ENCODE measurements at places on chromosomes 1 and 21. TPM values are rescaled to one million over a fixed set of nuclear protein-coding genes. Genes with fewer than 3 reads are reported as not detected.

DNA sequence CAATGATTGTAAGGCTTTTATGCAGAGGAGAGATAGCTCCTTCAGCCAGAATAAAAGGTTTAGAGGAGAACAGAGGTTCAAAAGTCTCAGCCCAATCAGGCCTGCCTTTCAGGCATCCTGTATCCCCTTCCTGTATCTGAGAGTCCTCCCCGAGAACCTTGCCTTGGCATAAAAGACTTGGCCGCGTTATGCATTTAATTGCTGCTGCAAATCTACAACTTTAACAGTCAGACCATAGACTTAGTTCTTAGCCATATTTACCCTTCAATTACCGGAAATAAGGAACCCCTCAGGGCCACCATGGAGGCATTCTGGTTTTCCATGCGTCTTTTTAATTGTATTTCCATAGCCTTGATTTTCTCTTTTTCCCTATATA, 18.3 kb upstream of the HYI start:
- no peak for DNase-seq

GRCh38 chr1:2255420-2256369, 27.6 kb downstream of the SKI start:
- DNase-seq, result no peak

The RSPO1 gene
- 7.6 TPM for polyA plus RNA-seq

GRCh38 chr1:206826394-206826793, 39.0 kb upstream of the IL20 start:
- no peak for DNase-seq

- no peak for DNase-seq
Measured at GRCh38 chr1:9452516-9453140, 86.6 kb upstream of the SLC25A33 start.

The C1orf167 gene
- polyA plus RNA-seq, result not detected

The WNT4 gene
- 0.75 TPM for polyA plus RNA-seq

The GFI1 gene
- polyA plus RNA-seq, result 0.47 TPM

- DNase-seq, result no peak
Measured at GRCh38 chr21:14615359-14615974, 69.4 kb upstream of the SAMSN1 start.

The DCST1 gene
- polyA plus RNA-seq, result 0.41 TPM

The UQCRHL gene
- polyA plus RNA-seq, result 1.8 TPM

- DNase-seq, result no peak
Measured at GRCh38 chr1:205512059-205513045, 7.9 kb downstream of the CDK18 start.

GRCh38 chr1:166882893-166883292, 6.8 kb upstream of the TADA1 start:
- DNase-seq, result no peak

DNA sequence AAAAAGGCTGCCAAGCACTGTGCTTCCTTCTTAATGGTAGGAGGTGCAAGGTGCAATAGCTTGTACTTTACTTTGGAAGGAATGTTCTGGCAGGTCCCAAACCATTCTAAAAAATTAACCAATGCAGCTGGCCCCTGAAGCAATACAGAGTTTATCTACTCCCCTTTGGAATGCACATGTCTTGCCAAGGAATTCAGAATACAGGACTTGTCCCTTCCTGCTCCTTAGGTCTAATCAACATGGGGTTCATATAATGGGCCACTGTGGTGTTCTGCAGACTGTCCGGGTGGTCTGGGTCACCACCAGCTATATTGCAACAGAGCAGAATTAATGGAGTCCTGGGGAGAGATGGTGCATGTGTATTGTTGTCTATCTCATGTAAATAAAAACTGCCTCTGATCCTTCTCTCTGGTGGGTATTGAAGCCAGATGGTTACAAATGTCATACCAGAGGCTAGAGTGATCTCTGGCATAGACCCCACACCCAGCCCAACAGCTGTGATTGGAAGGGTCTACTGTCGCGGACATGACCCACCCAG, 112.8 kb downstream of the RIPK4 start:
- DNase-seq, result no peak

DNA sequence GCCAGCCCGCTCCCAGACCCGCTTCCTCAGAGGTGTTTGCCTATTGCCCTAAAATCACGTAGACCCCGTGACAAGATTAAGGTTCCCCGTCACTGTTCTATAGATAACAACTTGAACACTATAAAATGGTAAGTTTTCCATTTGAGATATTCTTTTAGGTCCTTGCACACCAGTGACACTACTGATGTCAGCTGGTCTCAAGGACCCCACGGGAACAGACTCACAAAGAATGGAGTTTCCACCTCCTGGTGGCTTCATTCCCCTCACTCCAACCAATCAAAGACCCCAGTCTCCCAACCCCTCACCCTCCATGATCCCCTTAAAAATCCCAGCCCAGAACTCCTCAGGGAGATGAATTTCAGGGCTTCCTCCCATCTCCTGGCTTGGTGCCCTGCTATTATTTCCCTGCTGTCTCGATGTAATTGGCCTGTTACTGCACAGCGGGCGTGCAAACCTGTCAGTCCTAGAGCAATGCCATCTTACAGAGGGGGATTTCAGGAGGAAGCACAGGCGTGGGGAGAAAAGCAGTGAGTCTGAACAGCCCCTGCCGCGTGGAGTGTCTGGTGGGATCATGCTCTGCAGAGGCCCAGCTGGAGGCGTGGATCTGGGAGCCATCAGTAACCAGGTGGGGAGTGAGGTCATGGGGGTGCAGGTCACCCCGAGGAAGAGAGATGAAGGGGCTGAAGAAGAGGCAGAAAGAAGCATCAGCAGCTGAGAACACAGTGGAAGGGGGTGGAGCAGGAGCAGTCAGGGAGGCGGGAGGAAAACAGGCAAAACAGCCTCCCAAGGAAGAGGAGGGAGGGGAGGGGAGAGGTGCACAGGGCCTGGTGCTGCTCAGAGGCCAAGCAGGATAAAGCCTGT, 35.1 kb upstream of the LBR start:
- no peak for DNase-seq

- no peak for DNase-seq
Measured at GRCh38 chr1:98963064-98963758, 41.5 kb downstream of the PLPPR5 start.

- no peak for DNase-seq
Measured at GRCh38 chr1:151377150-151377884, 4.8 kb upstream of the SELENBP1 start.

The GUCA2B gene
- polyA plus RNA-seq, result not detected
